ENCODE measurements at places on chromosomes 3 and 15. TPM values are rescaled to one million over a fixed set of nuclear protein-coding genes. Genes with fewer than 3 reads are reported as not detected.

The JMJD7 gene
- total RNA-seq = 9.4 TPM

The ST8SIA2 gene
- total RNA-seq = not detected

The ARL14 gene
- 0.24 TPM for total RNA-seq

The ST6GAL1 gene
- total RNA-seq = 29.8 TPM

The DISP2 gene
- total RNA-seq = 1.0 TPM

The GRM2 gene
- 1.0 TPM for total RNA-seq

The FGF7 gene
- total RNA-seq = 0.66 TPM

The C3orf22 gene
- not detected for total RNA-seq

The SNRPN gene
- total RNA-seq = 285 TPM

The XCR1 gene
- total RNA-seq = not detected

The DOCK3 gene
- total RNA-seq = 0.21 TPM

The UBE2E2 gene
- 23.3 TPM for total RNA-seq

The PAQR5 gene
- total RNA-seq = 0.69 TPM

The PLA1A gene
- total RNA-seq = not detected

The SMCO1 gene
- total RNA-seq = not detected

The SLC9C1 gene
- 0.04 TPM for total RNA-seq

The LRRC15 gene
- 0.11 TPM for total RNA-seq

The CSPG5 gene
- total RNA-seq = 1.5 TPM

The TTLL13 gene
- not detected for total RNA-seq

The LMAN1L gene
- 0.16 TPM for total RNA-seq

The B3GNT5 gene
- 3.1 TPM for total RNA-seq

The GRK7 gene
- total RNA-seq = not detected

The P2RY1 gene
- 0.82 TPM for total RNA-seq

The ADAMTSL3 gene
- 1.7 TPM for total RNA-seq

The CAND2 gene
- 0.91 TPM for total RNA-seq

The OSBPL10 gene
- 43.0 TPM for total RNA-seq

The TUSC7 gene
- total RNA-seq = not detected

The SCAP gene
- total RNA-seq = 71.3 TPM

The SCG3 gene
- total RNA-seq = not detected

The PLA2G4D gene
- total RNA-seq = not detected

The C3orf85 gene
- not detected for total RNA-seq

The GUCA1C gene
- total RNA-seq = not detected

The SLC25A38 gene
- total RNA-seq = 31.1 TPM

The CTXN2 gene
- total RNA-seq = not detected

The WDR49 gene
- not detected for total RNA-seq

The SLC22A14 gene
- 0.29 TPM for total RNA-seq

The GPR149 gene
- not detected for total RNA-seq

Measured in A375 (cell line).